ENCODE measurements at places on chromosomes 4 and X.

DNA sequence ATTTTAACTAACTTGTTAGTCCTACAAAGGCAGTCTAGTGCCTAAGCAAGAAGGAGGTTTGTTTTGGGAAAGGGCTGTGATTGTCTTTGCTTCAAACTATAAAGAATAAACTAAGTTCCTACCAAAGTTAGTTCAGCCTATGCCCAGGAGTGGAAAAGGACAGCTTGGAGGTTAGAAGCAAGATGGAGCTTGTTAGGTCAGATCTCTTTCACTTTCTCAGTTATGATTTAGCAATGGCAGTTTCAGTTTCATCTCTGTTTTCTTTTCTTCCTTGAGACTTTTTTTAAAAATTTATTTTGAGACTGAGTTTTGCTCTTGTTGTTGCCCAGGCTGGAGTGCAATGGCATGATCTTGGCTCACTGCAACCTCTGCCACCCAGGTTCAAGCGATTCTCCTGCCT lies 82.9 kb upstream of the NLGN4X start:
- DNase-seq: no peak

GRCh38 chr4:164252286-164252685 lies 501.6 kb upstream of the SMIM31 start:
- no peak for DNase-seq

DNA sequence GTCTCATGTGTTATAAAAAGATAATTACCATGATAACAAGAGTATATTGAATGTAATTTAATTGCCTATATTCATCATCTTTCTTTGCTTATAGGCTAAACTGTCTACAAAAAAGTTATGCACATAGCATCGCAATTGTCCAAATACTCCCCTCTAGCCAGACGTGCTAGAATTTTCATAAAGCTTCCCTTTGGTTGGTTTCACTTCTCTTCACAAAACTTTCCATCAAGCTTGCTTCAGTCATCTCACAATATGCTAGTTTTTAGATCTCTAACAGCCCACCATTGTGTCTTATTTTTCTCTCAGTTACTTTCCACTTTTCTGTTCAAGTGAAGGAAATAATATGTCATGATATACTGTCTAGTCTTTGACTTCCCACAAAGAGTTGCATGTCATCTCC lies 448.3 kb upstream of the SPANXN1 start:
- no peak for DNase-seq

DNA sequence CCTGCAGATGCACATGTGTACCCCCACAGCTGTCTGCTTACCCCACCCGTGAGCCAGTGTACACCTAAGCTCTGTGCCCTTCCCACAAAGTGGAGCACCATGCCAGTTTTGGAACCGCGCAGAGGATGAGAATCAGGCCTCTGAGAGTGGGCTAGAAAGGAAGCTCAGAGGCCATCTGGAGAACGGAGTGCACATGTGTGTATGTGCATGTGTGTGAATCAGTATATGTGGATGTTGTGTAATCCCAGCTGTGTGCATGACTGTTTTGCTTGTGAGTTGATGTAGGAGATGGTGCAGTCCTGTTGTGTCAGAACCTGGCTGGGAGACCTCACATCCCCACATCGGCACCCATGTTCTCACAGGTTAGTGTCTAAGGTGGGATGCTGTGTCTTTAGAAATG lies 93.0 kb downstream of the DRD5 start:
- no peak for DNase-seq

DNA sequence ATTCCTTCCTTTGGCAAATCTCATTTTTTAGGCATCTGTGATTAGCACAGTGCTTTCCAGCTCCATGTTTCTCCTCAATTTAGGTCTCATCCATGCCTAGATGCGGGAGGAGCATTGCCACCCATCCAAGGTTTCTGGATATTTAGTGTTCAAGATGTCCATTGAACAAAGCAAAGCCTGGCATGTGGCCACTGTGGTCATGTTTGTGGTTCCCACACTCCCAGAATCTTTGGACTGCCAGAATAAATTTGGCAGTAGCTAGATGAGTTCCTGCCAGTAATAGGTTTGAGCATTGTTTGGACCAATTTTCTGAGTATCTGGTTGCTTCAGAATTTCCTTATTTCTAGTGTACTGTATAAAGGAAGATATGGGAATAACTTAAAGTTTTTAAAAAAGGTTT lies 1124.1 kb downstream of the ADGRL3 start:
- no peak for DNase-seq

DNA sequence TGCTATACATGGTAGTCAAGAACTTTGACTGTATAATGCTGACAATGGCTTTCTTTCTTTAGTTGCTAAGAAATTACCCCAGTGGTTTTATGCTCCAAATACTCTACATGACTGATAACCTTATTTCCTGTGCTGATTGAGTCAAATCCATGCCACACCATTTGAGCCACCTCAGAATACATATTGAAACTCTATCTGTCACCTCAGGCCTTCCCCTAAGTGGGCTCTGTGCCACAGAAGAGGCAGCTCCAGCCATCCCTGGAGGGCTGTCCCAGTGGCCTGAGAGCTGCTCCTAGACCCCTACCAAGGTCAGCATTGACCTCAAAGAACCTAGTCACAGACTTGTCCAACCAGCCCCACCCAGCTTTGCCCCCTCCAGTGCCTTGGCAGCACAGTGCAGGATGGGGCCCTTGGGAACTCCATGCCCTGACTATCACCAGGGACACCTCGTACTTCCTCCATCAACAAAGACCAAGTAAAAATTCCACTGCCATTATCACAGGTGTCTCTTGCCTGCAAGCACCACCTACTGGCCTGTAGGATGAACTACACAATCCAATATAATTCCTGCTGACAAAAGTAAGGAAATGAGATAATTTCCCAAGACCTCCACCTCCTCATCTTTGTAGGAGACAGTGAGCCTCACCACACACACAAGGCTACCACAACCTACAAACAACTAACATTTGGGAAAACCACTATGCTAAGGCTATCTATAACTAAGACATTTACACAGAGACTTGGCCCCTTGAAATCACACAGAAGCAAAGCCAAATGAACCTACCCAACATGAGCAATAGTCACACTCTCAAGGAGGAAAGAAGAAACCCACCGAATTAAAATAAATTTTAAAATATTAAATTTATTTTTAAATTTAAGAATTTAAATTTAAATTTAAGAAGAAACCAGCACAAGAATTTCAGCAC lies 239.9 kb downstream of the NKX6-1 start:
- DNase-seq: no peak
